ENCODE measurements at places on chromosomes 12 and 14.

- DNase-seq = no peak
Observed at GRCh38 chr14:43438056-43438455, 1069.0 kb downstream of the FSCB start.

GRCh38 chr12:104737791-104738301, 220.2 kb downstream of the SLC41A2 start:
- DNase-seq = no peak

DNA sequence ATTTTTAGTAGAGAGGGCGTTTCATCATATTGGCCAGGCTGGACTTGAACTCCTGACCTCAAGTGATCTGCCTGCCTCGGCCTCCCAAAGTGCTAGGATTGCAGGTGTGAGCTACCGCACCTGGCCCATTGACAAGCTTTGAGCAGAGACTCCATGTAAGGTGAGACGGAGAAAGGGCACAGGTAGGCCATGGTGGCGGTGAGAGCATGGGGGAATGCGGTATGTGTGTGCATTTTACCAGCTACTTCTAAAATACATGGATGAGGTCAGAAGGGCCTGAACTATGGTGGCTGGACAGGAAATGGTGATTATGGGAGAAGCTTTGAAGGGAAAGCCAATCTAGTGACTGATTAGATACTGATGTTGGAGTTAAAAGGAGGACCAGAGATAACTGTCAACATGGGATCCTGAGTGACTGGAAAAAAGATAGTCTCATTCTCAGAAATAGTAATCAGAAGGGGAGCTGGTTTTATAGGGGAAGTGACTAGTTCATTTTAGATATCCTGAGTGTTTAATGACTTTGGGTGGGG, 21.9 kb upstream of the PTPRB start:
- DNase-seq = no peak

DNA sequence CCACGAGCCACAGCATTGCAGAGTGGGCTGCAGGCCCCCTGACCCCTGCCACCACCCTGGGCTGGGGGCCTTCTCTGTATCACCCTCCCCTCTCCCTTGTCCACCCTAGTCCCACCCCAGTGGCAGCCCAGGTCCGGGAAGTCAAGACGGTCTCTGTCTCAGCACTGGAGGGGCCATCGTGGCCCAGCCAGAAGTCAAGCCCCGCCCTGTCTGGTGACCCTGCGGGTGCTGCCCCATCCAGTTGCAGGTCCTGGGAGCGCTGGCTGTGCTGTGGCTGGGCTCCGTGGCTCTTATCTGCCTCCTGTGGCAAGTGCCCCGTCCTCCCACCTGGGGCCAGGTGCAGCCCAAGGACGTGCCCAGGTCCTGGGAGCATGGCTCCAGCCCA, 2.7 kb downstream of the PLD4 start:
- no peak for DNase-seq

- DNase-seq = no peak
Observed at GRCh38 chr14:93041830-93042229, 73.9 kb downstream of the ITPK1 start.

- DNase-seq = no peak
Observed at GRCh38 chr12:44357494-44357893, 518.6 kb downstream of the NELL2 start.

DNA sequence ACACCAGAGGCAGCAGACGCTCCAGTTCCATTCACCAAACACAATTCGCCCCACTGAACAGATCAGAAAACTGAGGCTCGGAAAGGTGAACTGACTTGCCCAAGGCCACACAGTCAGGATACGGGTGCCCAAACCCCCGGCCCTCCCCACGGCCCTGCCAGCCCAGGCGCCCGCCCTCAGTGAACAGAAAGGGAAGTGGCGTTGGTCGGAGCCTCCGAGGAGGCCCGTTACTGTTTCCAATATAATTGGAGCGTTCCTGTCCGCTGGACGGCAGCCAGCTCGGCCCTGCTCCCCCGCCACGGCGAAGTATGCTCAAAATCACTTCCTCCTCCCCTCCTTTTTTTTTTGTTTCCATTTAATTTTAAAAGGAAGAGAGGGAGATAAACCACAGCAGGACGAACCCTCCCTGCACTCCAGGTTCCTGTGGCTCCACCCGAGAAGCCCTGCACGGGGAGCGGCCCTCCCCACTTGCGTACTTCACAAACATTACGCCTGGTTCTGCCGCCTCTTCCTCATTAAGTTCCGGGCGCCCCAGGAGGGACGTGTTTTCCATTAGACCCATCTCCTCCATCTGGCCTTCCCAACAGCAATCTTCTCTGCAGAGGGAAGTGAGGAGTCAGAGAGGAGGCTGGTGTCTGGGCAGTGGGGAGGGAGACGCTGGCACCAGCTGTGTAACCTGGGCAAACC, 61.1 kb downstream of the NCOR2 start:
- no peak for DNase-seq

DNA sequence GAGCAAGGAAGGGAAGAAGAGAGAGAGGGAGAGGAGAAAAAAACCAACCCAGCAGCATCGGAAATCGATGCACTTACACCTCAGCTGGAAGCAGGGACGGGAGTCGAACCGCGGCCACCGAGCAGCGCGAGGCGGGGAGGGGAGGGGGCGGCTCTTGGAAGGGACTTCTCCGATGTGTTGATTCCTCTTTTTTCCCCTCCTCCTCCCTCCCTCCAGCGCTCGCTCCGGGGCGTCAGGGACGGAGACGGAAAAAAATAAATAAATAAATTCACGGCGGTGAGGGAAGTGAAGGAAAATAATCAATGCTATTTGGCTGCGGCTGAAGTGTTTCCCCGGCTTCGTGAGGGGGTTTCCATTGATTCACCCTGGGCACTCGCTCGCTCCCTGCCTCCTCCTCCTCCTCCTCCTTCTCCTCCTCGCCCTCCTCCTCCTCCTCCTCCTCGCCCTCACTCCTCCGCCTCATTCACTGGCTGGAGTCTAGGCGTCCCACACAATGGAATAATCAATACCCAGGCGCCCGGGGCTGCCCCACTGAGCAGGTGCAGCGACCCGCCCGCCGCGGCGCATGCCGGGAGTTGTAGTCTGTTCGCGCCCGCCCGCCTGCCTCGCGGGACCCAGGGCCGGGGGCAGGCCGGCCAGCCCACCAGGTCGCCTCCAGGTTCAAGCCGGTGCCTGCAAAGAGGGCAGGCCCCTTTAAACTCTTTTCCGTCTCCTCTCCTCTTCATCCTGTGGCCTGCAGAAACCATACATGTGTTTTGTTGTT, at the start of gene ZFHX2:
ZFHX2 (minus strand) TSS at position 500 of the 763 bp plus-strand sequence. CDS start 16,440 bp downstream, outside the sequence.
- no peak for DNase-seq

GRCh38 chr14:22384167-22384549, 204.9 kb downstream of the DAD1 start:
- no peak for DNase-seq

GRCh38 chr12:109497675-109498074, 20.2 kb downstream of the UBE3B start:
- peak; percentile 49 for DNase-seq

GRCh38 chr12:127046467-127046866, 1220.5 kb upstream of the TMEM132C start:
- no peak for DNase-seq

DNA sequence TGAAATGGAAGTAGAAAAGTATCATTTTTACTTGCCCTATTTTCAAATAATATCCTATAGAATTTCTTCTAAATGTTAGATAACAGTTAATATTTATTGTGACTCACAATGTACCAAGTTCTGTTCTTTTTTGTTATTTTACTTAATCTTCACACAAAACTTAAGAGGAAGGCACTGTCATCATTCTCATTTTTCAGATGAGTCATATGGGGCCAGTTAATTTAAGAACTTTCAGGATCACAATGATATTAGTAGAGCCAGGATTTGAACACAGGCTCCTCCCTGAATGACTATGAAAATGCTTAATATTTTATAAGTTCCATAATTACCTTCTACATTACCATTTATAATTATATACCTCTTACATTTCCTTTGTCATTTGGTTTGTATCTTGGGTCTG, 10.4 kb upstream of the TMEM260 start:
- DNase-seq = no peak

DNA sequence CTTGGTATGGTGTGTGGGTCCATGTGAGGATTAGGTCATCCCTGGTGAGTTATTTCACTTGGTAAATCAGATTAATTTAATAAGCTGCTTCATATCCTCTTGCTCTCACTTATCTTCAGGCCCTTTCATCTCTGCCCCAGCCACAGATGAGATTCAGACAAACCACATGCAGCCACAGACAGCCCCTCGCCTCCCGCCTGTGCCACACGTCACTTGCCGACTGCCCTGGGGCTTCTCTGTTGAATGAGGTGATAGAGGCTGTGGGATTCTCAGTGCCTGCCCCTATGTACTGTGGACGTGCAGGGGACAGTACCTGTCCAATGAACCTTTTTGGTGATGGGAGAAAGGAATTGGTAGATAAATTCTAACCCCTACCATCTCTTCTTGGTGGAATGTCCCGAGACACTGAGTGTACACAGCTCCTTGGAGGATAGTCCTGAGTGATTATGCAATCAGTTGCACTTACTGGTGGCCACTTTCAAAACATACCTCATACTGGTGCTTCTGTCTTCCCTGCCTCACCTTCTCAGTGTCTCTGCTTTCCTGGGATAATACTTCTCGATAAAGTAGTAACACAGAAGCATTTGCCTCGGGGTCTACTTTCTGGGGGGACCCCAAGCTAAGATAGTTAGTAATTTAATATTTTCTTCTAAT, 248.7 kb downstream of the TTC6 start:
- DNase-seq = no peak

- DNase-seq = peak; percentile 78
Observed at GRCh38 chr12:45273717-45274271, 57.9 kb downstream of the ANO6 start.

DNA sequence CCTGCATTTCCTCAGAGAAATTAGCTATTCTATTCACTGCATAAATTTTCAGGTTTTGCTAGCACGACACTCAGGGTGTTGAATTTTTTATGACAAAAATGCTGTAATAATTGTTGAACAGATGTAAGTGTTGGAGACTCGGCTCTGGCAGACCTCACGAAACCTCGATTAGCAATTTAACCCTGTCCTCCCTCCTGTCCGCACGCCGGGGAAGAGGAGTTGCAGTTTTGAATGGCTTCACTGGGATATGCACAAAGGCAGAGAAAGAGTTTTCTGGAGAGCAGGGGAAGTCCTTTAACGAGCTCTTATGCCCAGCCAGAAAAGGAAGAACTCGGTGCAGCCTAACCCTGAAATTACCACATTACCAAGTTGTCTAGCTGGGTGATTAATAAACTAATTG, 661.1 kb downstream of the VRK1 start:
- no peak for DNase-seq

DNA sequence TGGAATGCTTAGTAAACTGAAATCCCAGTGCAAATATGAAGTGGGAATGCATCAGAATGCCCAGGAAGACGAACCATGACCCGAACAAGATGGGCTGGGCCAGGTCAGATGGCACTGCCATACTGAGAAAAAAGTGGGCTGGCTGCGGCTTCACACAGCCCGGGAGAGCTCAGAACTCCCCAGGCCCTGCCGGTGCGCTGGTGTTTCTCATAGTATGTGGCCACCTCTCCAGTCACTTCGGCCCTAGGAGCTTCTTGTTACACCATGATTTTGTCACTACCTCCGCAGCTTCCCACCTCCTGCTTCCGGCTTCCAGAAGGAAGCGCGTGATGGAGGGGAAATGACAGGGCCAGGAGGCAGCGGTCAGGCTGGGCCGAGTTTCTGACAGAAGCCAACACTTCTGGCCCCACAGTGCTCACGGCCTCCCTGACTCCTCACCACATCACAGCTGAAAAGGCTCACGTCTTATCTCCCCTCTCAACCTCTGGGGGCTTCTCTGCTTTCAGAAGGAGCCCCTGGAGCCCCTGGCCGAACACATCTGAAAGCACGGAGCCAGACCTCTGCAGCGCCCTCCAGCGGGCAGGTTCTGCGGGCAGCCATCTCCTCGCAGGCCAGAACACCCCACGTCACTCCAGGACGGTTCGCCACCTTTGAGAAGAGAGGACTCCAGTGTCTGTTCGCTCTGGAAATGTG, 30.7 kb downstream of the DAD1 start:
- no peak for DNase-seq

DNA sequence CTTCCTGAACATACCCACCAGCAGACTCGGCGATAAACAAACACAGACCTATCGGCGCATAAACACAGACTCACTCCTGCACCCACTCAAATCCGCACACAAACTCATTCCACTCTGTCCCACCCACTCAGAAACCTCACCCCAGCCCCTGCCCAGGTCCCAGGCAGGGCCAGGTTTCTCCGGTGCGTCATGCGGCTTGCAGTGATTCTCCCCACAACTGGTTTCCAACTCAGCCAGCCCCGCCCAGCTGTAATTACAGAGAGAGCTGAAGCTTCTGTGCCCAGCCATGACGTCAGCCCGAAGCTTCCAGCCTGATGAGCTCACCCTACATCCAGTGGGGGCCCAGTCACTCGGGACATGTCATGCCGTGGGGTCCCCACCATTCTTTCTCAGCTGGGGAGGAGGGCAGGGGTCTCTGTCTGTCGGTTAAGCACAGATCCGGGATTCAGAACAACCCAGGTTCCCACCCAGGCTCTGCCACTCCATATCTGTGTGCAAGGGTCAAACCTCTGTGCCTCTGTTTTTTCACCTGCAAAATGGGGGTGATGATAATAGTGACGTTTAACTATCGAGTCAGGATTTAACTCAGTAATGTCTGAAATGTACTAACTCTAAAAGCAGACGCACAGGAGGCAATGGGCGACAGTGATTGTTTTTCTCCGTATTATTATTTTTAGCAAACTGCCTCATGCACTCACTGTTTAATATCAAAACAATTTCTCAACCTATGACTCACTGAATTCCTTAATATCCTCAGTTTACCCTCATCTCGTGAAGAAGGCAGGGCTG, 2.3 kb upstream of the HSPB8 start:
- peak; percentile 86 for DNase-seq

- DNase-seq = no peak
Observed at GRCh38 chr12:9049520-9050133, 60.3 kb downstream of the KLRG1 start.
